ENCODE measurements at places on chromosomes 5 and 9.

GRCh38 chr9:130518943-130519799 is 60.2 kb upstream of the FUBP3 start:
- no peak for DNase-seq

GRCh38 chr9:33065157-33066076 is 11.1 kb downstream of the SMU1 start:
- no peak for DNase-seq

- DNase-seq: no peak
Measured at GRCh38 chr5:90231688-90232087, 177.9 kb downstream of the CETN3 start.

DNA sequence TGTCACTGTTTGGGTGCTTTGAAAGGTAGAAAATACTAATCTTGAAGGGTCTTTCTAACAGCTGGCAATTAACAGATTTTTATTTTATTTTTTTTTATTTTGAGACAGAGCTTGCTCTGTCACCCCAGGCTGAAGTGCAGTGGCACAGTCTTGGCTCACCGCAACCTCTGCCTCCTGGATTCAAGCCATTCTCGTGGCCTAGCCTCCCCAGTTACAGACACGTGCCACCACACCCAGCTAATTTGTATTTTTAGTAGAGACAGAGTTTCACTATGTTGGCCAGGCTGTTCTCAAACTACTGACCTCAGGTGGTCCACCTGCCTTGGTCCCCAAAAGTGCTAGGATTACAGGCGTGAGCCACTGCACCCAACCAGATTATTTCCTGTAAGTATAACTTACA is 12.8 kb upstream of the APC start:
- no peak for DNase-seq

- no peak for DNase-seq
Measured at GRCh38 chr9:105968811-105969466, 274.6 kb downstream of the TMEM38B start.

DNA sequence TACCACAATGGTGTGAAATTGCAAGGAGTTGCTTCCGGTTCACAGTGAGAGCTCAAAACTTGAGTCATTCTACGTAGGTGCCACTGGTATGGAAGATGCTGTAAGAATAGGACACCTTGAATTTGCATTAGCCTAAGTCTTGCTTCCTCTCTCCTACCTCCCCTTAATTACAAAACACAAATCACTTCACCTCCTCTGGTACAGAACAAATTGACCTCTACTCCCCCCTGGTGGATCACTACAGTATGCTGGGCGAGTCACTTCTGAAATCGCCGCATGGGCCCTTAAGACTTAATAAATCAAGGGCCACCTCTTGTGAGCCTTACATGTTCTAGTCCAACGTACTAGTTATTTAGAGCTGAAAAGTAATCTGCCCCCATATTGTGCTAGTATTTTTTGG is 145.3 kb upstream of the SMARCA2 start:
- DNase-seq: no peak

DNA sequence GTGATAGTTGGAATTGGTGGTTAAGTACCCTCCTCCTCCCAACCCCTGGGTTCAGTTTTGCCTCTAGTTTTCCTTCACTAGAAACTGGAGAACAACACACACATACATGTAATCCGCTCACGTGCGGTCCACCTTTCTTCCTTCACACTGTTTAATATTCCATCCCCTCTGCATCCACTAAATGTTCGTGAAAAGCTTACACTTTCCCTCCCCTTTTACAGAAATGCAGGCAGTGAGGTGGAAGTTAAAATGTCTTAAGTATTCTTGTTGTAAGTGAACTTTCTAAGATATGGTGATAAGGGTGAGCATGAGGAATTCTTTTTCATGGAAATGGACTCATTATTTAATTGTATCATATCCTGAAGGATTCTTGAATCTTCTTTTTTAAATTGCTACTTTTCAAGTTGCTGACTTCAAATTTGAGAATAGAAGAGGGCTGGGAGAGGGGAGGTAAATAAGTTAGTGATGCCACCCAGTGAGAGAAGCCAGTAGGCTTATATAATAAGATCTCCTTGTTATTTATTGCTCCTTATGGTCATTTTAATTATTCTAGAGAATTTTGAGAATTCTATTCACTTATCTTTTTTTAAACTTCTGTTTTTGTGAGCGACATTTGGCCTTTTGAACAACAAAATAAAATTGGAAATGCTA is 90.2 kb downstream of the TLE4 start:
- no peak for DNase-seq

- DNase-seq: no peak
Measured at GRCh38 chr9:98706651-98707165, 2.0 kb downstream of the GABBR2 start.

- no peak for DNase-seq
Measured at GRCh38 chr5:112862085-112862484, 998 bp downstream of the SRP19 start.

DNA sequence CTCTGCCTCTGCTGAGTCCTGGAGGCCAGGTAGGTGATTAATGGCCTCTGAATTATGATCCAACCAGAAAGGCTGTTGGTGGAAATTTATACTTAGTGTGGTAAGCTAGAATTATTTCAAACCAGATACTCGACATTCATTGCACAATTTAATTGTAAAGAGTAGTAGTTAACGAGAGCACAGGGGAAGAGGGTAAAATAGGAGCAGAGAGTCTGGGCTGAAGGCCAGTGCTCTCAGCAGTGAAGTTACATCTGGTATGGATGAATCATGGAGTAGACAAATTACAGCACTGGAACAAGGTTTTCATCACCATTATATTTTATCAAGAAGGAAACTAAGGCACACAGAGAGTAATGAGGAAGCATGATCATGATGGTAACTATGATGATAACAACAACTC is 92.5 kb downstream of the TLR4 start:
- no peak for DNase-seq

GRCh38 chr5:90144625-90145327 is 264.8 kb downstream of the CETN3 start:
- no peak for DNase-seq

DNA sequence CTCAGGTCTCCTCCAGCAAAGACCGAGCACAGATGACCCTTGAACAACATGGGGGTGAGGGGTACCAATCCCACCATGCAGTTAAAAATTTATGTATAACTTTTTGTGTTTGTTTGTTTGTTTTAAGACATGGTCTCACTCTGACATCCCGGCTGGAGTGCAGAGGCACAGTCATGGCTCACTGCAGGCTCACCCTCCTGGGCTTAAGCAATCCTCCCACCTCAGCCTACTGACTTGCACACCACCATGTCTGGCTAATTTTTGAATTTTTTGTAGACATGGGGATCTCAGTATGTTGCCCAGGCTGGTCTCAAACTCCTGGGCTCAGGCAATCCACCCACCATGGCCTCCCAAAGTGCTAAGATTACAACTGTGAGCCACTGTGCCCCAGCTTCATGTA is 231.0 kb upstream of the PIK3R1 start:
- DNase-seq: no peak

DNA sequence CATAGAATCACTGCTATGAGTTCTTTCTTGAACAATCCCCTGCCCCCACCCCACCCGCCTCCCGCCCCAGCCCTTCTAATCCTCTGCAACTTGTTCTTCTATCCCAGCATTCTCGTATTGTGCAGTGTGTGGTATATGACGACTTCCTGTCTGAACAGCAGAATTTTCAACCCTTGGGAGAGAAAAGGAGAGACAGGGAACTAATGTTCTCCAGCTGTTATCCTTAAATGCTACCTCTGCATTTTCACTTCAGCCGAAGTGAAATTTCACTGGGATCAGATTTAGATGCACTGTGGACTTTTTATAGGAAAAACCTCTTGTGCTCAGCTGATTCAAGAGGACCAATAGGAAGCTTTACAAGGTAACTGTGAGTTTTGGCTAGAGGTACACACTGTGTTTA is 2.2 kb downstream of the FBXL7 start:
- DNase-seq: no peak

DNA sequence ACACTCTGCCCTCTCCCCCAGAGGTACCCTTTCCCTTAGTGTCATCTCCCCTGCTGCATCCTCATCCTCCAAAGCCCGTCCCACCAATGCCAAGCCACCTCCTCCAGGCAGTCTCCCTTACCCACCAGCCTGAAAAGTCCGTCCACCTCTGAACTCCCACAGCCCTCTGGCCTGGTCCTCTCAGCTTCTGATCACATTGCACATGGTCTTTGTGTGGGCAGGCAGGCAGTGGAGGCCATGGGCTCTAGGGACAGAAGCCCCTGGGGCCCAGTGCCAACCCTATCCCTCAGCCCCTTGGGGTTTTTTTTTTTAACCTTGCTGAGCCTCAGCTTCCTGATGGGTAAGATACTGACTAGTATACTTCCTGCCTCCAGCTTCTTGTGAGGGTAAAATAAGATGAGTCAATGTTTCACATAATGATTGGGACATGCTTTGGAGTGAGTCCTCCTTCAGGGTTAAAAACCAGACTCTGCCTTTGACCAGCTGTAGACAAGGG is 19.4 kb downstream of the CSF1R start:
- no peak for DNase-seq

GRCh38 chr5:40045429-40045828 is 620.6 kb upstream of the DAB2 start:
- no peak for DNase-seq

DNA sequence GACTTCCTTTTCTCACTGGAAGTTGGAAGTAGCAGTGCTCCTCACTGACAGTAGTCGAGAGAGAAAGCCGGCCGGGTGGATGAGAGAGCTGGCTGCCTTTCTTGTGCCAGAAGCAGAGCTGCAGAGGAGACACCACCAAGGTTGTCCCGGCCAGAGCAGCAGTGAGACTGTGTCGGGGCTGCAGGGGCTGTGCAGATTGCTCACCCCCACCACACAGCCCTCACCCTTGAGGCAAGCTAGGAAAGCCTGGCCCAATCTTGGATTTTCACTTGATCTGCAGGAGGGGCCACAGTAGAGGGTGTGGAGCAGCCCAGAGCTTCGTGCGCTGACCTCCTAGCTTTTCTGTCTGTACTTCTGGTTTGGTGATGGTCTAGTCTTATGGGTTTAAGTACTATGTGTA is 9.1 kb downstream of the OSMR start:
- no peak for DNase-seq

GRCh38 chr5:154755361-154756008 is at the start of gene LARP1:
Gene LARP1, plus strand, starts transcription at chr5:154755377. Its CDS starts 381 bp downstream, at chr5:154755758.
- DNase-seq: peak; percentile 21

DNA sequence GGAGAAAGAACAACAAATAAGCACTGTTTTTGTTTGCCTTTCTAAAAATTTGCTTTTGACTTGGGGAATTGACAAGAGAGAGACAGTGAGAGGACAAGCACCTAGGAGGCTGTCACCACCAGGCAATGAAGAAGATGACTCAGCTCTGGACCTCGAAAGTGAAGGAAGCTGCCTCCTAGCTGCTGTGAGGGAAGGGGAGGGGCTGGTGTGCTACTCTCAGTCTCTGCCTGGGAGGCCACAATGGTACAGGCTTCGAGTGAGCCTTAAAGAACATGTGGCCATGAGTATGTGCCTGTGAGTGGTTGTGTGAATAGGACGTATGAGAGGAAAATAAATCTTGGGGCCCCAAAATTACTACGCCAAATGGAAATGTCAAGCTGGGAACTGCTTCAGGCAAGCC is 7.1 kb upstream of the PLK2 start:
- no peak for DNase-seq

GRCh38 chr9:11973011-11973410 is 720.2 kb upstream of the TYRP1 start:
- no peak for DNase-seq

GRCh38 chr5:79931409-79931808 is 59.7 kb downstream of the MTX3 start:
- no peak for DNase-seq

DNA sequence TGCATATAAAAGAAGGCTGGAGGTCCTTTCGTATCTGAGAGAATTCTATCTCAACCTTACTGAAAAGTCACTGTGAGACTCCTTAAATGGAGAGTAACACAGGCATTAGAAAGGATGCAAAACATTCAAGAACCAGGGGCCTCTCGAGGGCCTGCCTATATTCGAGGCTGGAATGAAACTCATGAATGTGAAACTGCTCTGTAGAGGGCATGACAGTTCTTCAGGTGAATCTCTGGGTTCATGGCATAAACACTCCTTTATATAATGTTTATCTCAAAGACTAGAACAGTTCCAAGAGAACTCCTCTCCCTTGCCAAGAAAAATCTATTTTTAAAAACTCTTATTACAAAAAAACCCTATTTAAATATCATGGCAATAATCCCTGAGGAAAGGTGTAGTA is 113.9 kb downstream of the SEC61B start:
- no peak for DNase-seq

DNA sequence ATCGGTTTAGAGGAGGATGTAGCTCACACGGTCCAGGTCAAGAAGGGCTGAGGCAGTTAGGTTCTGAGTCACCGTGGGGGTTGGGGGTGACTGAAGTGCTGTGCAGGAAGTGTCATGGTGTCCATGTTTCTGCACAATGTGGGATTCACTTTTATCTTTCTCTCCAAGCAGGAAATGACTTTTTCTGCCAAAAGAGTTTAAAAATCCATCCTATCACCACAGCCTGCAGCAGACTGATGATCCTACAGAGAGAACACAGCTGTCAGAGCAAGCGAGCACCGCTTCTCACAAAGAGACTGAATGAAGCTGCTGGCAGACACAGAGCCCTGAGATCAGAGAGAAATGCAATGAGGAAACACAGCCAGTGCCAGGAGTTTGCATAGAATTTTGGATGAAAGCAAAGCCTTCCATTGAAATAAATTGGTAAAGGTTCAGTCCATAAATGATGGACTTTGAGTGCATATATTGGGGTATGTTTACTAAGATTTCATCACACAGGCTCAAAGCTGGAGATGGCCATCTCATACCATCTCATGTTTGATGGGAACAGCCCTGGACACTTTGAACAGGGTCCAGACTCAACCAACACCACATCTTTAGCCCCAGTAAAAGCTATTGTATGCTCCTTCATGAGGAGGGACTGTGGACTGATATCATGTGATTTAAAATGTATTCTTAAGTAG is 213.9 kb upstream of the FBXL7 start:
- no peak for DNase-seq

DNA sequence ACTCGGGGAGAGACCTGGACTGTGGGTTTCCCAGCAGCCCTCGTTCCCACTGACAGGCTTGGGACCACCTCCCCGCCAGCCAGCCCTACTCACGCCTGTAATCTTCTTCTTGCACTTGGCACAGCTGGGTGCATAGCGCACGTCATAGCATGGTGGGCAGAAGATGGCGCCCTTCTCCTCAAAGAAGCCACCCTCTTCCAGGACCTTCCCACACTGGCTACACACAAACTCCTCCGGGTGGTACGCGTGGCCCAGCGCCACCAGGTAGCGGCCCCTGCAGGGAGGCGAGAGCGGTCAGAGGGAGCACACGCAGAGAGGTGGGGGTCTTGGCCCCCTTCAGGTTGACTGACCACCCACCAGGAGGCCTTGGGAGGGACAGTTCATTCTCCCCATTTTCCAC is 9.4 kb downstream of the PDLIM7 start:
- DNase-seq: no peak

DNA sequence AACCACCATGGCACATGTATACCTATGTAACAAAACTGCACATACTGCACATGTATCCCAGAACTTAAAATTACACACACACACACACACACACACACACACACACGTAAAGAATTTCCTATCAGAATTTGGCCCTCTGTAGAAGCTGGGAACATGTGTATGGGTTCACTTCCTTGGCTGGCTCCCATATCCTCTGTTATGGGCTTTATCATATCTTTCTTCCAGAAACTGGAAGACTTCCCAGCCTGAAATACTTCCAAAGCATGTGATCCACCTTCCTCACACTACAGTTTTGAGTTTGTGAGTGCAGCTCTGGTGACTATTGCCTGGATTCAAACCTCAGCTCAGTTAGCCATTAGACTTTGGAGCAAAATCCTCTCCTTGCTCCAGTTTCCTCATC is 78.6 kb upstream of the GDNF start:
- no peak for DNase-seq

- no peak for DNase-seq
Measured at GRCh38 chr5:75202935-75203334, 33.7 kb downstream of the ANKRD31 start.

Data from T1000 (cell line).